ENCODE measurements at places on chromosomes 12 and 14.

GRCh38 chr14:71141701-71142374 lies 234.6 kb downstream of the PCNX1 start:
- DNase-seq: no peak

DNA sequence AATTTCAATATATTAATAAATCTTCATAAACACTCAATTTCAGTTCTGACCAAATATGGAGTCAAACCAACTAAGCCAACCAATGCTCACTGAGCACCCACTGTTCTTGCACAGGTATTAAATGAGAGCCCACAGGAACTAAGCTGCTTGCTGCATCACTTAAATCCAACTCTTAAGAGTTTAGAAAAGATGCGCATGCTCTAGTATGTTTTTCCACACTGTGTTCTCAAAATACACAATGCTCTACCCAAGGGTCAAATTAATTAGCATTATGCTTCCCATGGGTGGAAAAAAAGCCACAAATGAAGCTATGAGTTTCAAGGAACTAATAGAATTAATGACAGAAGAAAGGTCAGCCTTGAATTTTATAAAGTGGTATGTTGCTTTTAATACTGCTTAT lies 3.7 kb upstream of the GPHB5 start:
- no peak for DNase-seq

DNA sequence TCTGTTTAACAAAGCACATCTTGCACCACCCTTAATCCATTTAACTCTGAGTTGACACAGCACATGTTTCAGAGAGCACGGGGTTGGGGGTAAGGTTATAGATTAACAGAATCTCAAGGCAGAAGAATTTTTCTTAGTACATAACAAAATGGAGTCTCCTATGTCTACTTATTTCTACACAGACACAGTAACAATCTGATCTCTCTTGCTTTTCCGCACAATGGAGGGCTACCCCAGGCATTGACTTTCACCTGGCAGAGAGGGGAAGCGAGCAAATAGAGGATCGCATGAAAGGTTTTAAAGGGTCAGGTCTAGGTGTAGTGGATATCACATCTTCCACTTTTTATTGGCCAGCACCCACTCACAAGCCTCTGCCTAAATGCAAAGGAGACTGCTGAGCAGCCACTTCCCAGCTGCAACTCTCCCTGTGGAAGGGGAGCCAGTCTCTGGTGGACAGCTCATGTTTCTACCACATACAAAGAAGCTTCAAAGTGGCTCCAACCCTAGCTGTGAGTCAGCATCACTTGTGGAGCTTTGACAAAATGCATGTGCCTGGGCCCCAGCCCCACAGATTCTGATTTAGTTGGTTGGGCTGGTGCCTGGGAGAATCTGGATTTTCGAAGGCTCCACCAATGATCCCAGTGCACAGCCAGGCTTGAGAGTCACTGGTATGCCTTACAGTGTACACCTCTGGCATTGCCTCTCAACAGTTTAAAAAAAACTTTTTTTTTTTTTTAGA lies 7.2 kb upstream of the FNTB start:
- no peak for DNase-seq

GRCh38 chr14:38056270-38056669 lies 151.4 kb upstream of the SSTR1 start:
- no peak for DNase-seq

DNA sequence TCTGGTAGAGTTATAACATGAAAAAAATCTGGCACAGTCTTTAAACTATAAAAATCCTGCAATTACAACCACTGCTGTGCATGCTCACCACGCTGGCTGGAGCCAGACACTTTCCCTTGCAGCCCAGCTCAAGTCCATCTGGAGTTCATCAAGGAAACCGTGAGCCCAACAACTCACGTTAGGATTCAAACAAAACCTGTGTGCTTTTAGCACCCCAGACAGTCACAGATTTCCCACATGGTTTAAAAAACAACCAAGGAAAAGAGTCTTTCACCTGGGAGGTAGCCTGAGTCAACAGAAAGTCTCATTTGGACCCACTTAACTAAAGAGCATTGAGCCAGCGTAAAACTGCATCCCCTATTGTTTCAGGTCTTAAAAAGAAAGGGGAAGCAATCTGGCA lies 4.7 kb downstream of the LRIG3 start:
- no peak for DNase-seq

DNA sequence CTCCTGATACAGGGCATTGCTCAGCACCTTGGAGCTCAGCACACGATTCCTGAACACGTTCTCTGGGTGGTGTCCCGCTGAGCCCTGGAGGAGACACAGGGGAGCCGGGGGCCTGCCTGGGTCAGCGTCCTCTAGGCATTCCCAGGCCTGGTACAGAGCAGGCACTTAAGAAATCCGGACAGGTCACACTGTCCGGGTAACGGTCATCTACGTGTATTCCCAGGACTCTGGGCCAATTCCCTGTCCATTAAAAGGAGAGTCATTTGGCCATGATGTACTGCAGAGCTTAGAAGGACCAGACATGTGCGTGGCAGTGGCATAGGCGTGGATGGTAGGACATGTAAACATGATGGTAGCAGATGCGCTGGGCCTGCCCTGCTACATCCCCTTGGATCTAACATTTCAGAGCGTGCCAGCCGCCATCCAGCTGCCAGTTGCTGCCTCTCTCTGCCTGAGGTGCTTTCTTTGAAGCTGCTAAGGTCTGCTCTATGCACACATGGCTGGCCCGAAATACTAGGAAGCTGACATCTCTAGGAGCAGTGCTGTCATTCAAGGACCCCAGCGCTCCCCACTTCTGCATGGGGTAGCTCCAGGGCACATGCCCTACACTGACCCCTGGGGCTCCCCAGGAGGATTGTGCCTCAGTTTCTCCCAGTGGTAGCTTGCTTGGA lies 273.1 kb upstream of the RTL1 start:
- no peak for DNase-seq

GRCh38 chr12:25236190-25236589 lies 14.5 kb downstream of the KRAS start:
- DNase-seq: no peak

DNA sequence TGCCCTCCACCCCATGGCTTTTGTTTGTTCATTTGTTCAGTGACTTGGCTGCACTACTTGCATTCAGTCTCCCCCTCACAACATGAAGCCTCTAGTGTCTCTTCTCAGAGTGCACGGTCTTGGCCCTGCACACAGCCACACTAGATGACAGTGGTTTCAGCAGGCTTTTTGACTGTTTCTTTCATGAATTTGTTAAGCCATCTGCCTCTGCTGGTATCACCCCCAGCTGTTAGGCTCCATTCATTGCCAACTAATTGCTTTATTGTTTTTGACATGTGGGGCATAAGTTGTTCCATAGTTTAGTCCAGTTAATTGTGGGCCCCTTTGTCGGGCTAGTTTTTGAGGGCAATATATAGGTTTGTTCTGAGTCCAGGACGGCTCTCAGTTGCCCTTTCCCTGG lies 18.8 kb downstream of the OS9 start:
- DNase-seq: no peak

DNA sequence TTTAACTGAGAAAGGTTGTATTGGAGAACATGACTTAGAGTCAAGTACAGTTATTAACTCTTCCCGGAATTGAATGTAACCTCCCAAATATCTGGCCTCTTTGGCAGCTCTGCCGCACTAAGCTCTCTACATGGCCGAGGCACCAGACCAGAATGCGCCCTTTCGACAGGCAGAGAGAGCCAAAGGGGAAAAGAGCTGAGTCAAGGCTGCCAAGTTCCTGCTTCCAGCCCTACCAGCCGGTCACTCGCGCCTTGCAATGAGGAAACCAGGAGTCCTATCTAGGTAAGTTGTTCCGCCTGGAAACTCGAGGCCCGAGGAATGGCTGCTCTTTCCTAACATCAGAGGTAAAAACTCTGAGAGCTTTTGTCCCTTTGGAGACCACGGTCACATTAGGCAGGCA lies 172.2 kb downstream of the BRMS1L start:
- no peak for DNase-seq

GRCh38 chr12:563250-563781 lies 99.9 kb downstream of the NINJ2 start:
- no peak for DNase-seq

DNA sequence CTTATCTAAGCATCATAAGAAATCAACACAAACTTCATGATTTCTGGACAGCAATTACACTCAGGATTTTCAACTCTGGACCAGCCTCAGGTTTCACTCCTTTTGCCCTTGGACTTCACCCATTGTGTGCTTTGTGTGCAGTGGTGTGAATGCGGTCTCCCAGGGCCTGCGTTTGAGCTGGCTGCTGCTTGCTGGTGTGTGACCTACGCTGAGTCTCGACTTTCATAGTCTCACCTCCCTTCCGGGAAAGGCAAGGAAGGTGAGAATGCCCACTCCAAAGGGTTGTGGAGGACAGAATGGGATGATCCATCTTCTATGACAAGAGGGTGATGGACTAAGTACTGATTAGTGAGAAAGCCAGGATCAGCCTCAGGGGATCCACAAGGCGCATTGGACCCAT lies 228.8 kb downstream of the C12orf75 start:
- DNase-seq: no peak

All from activated CD8-positive, alpha-beta memory T cell treated with anti-CD3 and anti-CD28 coated beads for 1 hour (primary cell).